M059J (cell line): ENCODE measurements at places on chromosomes 4 and X.
A peak's percentile ranks its signal among the peaks of the same experiment; 100 is the strongest.

GRCh38 chrX:23803931-23804381 lies 21.0 kb downstream of the SAT1 start:
- DNase-seq = peak; percentile 89

- DNase-seq = no peak
Measured at GRCh38 chr4:180456928-180457327, 1786.3 kb upstream of the TENM3 start.

DNA sequence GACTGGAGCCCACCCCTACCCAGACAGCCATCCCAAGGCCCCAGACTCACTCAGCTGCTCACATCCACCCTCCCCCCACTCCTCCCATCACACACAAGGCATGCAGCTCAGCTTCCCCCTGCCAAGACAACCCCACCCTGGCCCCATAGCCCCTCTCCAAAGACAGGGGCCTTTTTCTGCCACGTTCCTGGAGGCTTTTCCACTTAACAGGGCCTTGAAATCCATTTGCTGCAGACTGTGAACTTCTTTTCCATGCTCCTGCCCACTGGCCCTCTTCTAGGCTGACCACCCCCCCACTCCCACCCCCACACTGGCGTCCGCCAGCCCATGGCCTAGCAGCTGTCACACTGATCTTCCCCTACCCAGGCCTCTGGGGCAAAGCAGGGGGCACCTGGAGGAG lies 76.0 kb downstream of the PJA1 start:
- no peak for DNase-seq

- DNase-seq = no peak
Measured at GRCh38 chr4:16192631-16193518, 33.4 kb downstream of the TAPT1 start.

GRCh38 chrX:17226736-17227135 lies 148.3 kb upstream of the NHS start:
- no peak for DNase-seq

- peak; percentile 58 for DNase-seq
Measured at GRCh38 chr4:73764513-73764912, 24.1 kb downstream of the CXCL8 start.

DNA sequence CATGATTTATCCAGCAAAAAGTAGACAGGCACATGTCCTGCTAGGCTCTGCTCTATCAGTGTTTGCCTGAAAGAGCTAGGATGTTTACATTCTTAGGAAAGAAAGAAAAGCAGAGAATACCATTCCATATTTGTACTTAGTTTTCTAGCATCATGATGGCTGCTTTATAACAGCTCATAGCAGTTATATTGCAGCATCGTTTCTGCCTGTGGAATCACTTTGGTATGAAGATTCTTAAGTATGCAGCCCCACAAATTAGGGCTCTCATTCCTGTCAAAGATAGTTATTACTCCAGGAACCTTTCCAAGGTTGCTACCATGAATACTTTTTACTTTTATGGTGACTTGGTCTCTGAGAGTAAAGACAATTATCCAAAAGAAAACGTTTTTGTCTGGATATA lies 119.0 kb upstream of the MYOZ2 start:
- no peak for DNase-seq

DNA sequence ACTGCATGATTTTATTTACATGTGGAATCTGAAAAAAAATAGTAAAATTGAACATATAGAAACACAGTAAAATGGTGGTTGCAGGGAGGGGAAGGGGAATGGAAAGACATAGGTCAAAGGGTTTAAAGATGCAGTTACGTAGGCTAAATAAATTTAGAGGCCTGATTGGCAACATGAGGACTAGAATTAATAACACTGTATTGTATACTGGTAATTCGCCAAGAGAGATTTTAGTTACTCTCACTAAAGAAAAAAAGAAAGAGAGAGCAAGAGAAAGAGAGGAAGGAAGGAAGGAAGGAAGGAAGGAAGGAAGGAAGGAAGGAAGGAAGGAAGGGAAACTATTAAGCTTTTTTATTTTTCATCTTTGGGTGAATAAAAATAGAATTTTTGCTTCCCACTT lies 488.1 kb downstream of the PCDH10 start:
- no peak for DNase-seq

DNA sequence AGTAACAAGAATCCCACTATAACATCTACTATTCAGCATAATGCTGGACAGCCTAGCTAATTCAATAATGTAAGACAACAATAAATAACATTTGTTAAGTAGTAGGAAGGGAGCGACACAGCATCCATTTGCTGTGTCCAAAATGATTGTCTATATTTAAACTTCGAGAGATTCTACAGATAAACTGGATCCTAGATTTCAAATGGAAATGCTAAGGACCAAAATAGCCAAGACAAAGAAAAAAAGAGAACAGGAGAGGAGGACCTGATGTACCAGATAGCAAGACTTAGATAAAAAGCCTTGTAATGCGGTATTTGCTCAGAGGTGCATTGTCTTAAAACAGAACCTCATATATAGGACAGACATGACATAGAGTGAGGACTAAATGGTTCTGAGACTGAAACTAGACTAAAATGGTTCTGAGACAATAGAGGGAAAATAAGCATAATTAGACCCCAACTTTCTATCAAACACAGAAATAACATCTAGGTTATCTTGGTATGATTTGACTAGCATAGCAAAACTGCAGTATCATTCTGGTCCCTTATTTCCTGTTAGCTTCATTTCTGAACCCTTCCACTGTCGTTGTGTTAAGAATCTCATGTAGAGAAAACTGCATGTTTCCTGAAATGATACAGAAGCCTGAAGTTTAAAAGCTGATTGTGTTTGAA lies 3.8 kb downstream of the HPGDS start:
- no peak for DNase-seq

DNA sequence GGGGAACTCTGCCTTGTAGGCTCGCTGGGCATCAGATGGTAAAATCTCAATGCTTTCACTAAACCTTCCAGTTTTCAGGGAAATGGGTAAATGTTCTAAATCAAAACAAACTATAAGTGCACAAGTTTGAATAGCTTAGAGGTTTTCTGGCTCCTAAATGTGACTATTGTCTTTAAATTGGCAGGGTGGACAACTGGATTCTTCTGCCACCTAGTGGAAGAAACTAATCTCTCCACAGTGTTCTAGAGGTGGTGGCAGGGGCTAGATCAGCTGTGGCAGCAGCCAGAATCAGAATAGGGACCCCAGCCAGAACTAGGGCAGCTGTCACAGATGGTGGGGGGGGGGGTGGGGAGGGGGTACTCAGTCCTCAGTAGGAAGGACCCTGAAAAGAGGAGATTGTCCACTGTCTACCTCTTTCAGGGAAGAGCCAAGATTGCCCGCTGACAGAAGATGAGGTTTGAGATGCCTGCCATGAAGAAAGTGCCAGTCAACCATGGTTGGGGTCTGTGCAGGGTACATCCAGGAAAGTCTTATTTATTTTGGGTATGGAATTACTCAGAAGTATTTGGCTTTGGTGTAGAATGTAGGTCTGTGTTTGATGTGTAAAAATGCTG lies 201.4 kb downstream of the CCNG2 start:
- DNase-seq = peak; percentile 15

DNA sequence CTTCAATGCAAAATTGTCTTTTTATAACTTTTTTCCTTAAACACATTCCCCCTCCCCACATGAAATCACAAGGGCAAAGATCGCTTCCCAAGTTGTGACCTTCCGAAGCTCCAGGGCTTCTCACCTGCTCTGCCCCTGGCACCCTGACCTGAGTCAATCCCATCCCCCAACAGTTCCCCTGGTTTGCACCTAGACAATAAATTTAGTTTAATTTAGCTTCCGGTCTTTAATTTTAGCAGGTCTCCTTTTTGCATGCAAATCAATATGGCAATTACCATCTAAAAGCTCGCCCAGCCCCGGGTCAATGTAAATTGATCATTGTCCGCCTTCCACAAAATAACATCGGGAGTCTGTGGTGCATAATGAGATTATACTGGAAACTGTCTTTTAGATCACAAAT lies 6.8 kb downstream of the BCOR start:
- DNase-seq = no peak

GRCh38 chrX:117989512-117989911 lies 127.1 kb downstream of the KLHL13 start:
- peak; percentile 27 for DNase-seq

- DNase-seq = peak; percentile 83
Measured at GRCh38 chr4:89134775-89135319, 23.5 kb downstream of the TIGD2 start.

DNA sequence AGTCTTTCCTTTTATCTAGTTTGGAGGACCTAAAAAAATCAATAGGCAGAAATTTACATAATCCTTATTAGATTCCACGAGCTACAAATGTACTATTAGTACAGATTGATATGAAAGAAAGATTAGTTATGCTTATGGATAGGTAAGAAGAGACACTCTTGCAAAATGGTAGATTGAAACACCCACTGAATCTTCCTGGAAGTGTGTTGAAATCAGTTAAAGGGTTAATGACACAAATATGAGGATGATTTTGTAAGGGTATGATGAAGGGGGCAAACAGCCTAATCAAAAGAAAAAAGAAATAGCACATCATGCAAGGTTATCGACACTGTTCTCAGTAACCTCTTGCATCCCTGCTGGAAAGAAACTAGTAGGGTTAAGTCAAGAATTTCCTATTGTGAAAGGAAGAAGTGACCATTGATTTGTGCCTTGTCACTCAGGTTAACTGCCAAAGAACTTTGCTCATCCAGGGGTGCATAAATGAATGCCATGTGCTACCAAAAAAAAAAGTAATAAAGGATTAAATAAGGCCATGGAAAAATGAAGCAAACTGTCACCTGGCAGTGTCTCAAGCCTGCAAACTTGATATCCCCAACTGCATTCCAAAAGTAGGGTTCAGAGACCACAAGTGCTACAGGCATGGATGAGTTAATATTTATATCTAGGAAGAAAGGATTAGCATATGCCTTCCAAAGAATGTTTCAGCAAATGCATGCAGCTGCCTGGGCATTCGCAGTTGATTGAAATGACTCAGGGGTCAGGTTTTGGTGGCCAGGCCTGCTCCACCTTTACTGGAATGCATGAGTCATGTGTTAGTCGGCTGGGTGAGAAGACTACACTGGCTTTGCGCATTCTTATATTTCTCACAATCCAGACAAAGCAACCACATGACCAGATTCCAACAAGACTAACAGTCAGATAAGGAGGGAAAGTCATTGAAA lies 78.3 kb upstream of the ATXN3L start:
- DNase-seq = peak; percentile 99

- DNase-seq = no peak
Measured at GRCh38 chrX:154020536-154021115, 924 bp upstream of the IRAK1 start.
